Fibroblast of skin of abdomen (primary cell): ENCODE measurements at places on chromosomes 4 and X.

DNA sequence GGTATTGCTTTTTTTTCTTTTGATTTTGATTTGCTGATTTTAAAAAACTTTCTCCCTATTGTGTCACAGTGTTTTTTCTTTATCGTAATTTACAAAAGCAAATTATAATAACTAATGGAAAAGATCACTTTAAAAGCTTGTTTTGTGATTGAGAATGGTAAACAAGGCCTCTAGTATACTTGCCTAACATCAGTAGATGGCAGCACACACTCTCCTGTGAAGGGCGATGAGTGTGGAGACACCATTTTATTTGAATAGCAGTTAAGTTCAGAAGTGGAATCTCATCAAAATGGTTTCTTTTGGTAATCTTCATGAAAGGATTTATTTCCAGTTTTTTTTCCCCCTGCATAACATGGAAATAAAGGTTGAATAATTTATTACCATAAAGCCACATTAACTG, 72.3 kb downstream of the PAK3 start:
- peak; percentile 2 for DNase-seq

- peak; percentile 46 for DNase-seq
Measured at GRCh38 chrX:69142788-69143469, 22.3 kb downstream of the PJA1 start.

DNA sequence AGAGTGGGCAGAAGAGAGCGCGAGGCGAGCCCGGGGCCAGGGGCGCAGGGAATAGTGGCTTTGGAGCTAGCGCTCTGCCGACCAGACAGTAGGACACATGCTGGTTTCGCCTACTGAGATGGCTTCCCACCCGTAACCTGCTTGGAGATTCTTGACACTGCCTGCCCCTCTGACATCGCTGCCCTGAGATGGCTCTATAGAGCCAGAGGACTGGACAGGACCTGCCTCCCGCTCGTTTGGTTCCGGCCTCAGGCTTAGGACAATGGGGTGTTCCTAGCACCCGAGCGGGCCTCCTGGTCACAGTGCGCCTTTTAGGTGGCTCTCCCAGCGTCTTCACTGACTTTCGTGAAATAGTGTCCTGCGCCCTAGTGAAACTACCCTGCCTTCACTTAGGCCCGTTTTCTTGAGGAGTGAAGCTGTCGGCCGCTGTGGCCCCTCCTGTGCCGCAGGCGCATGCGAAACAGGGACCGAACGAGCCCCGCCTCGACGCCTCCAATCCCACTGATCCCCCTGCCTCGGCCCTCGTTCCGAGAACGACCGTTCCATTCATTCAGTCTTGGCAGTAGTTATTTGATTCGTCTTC, 608 bp downstream of the TAF1 start:
- peak; percentile 20 for DNase-seq

GRCh38 chrX:71053217-71053621, 14.9 kb downstream of the SNX12 start:
- no peak for DNase-seq

GRCh38 chr4:10159671-10160070, 43.1 kb upstream of the WDR1 start:
- DNase-seq = no peak

DNA sequence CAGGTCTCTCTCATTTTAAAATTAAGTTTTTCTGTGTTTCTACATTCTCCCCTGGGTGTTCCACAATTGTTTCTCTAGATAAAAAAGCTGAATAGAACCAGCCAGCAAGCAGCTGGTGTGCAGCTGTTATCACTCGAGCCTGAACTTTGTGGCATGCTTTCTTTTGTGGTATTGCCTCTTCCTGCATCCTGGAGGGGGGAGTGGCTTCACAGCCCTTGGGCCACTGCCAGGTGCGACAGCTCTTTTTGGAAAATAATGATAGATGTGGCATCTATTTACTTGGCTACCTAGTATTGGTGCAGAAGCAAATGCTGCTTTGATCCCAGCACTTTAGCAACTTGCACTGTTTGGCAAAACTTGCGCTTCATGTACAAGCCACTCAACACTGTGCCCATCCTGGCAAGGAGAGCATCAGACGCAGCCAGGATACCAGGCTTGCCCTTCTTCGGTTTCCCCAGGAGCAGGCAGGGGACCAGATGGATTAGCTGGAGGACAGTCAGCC, 69.4 kb downstream of the HMGB2 start:
- DNase-seq = peak; percentile 67

GRCh38 chr4:82230306-82230705, 143.5 kb downstream of the HNRNPD start:
- DNase-seq = no peak

DNA sequence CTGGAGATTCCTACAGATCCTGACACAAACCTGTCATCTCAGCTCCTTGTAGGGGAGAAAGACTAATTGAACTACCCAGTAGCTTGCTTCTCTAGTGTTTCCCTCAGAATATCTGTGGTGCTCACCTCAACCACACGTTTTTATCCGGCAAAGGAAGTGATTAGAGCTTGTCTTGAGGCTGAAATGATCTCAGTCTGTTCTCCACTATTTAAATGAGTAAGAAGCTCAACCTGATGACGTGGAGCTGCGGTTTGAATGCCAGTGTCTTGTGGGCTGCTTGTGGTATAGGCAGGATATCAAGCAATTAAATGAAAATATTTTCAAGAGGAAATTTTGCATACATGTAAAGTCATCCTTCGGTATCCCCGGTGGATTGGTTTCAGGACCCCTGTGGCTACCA, 270.2 kb downstream of the TLL1 start:
- DNase-seq = peak; percentile 33

- no peak for DNase-seq
Measured at GRCh38 chr4:109571494-109571893, 11.4 kb downstream of the MCUB start.

- peak; percentile 10 for DNase-seq
Measured at GRCh38 chrX:14013054-14013453, 16.6 kb downstream of the GEMIN8 start.

GRCh38 chr4:88185906-88186305, 27.5 kb upstream of the ABCG2 start:
- peak; percentile 35 for DNase-seq

DNA sequence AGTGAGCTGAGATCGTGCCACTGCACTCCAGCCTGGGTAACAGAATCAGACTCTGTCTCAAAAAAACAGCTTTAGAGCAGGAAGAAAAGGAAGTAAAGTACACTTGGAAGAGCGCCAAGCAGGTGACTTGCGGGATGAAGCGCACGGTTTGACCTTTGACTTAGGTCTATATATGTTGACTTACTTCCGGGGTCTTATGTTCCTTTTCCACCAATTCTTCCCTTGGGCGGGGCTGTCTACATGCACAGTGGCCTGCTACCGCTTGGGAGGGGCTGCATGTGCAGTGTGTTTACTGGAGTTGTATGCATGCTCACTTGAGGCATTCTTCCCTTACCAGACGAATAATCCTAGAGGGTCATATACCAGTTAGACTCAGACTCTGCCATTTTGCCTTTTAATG, 108.6 kb downstream of the APOOL start:
- no peak for DNase-seq

DNA sequence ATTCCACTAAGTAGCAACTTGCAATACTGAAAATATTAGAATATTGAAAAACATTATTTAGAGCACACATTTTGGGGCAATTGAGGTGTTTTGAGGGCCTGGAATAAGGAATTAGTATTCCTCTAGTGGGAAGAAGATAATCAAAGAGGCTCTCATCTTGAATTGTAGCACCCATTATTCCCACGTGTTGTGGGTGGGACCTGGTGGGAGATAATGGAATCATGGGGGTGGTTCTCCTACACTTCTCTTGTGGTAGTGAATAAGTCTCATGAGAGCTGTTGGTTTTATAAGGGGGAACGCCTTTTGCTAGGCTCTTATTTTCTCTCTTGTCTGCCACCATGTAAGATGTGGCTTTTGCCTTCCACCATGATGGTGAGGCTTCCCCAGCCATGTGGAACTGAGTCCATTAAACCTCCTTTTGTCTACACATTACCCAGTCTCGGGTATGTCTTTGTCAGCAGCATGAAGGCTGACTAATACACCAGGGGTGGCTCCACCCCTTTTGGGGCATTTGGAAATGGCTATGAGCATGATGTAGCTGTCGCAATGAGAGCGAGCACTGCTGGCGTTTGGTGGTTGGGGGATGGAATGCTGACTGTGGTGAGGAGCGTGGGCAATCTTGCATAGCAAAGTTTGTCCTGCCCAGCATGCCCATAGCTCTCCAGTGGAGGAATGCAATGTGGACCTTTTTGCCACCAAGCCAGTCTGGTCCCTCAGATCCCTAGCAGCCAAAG, 308.2 kb downstream of the FRMPD4 start:
- DNase-seq = peak; percentile 39

DNA sequence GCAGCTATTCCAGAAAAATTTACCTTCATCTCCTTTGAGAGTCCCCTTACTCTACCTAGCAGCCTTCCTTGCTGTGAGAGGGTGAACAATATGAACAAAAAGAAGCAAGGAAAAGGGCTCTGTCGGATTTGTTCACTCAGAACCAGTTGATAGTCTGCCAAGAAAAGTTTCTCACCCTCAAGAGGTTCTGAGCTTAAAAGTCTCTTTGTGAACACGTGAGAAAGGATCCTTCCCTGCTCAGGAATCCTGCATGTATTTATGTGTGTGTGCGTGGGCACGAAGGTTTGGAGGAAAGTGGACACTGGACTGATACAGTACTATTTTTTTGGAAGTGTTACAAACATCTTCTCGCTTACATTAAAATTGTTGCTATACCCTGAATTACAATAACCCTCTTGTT, 178.6 kb upstream of the JADE1 start:
- no peak for DNase-seq

DNA sequence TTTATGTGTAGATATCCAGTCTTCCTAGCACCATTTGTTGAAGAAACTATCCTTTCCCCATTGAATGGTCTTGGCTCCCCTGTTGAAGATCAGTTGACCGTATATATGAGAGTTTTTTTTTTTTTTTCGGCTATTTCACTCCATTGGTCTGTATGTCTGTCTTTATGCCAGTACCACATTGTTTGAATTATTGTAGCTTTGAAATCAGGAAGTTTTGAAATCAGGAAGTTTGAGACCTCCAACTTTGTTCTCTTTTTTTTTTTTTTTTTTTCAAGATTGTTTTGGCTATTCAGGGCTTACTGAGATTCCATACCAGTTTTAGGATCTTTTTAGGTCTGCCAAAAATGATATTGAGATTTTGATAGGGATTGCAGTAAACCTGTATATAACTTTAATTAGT, 4.3 kb upstream of the SCD5 start:
- no peak for DNase-seq

DNA sequence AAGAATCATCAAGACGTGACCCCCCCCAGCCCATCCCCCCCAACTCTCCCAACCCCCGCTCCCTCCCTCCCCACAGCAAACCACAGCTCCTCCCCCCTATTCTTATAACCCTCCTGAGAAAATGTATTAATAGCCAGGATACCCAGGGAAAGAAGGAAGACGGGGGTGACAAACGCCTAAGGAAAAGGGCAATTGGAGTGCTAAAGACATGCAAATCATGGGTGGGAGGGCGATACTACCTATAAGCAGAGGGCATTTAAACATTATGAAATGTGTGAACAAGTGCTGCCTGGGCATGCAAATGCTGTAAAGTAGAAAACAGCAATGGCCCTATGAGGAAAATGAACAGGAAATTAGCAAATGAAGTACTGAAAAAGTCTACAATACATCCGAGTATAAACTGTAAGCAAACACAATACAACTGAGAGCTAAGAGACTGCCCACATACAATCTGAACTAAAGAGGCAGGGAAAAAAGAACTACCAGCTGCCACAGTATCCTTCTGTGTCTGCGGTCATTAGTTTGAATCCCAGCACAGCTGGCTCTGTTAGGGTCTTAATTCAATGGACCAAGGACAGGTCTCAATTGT, 2.4 kb downstream of the CXXC4 start:
- peak; percentile 10 for DNase-seq

DNA sequence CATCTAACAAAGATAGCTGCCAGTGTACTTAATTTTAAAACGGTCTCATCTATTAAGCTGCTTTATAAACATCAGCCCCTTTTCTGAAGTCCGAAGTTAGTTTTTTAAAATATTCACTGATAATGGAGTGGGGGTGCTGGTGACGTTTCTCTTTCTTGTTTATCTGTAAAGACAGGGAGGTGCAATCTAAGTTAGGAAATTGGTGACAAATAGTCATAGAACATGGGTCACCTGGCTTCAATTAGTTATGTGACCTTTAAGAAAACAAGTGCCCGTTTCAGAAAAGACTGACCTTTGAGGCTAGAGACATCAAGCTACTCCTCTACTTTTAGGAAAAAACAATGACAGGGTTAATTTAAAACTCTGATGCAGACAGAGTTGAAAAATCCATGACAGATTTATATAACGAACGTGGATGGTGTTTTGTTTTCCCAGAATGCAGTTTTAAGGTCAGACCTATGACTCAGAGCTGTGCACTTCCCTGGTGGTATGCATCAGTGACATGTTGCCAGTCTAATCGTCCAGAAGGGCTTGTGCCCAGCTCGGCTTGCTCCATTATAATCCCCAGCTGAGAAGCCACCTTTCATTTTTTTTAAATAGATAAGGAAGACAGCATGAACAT, 38.2 kb downstream of the FHL1 start:
- peak; percentile 37 for DNase-seq

DNA sequence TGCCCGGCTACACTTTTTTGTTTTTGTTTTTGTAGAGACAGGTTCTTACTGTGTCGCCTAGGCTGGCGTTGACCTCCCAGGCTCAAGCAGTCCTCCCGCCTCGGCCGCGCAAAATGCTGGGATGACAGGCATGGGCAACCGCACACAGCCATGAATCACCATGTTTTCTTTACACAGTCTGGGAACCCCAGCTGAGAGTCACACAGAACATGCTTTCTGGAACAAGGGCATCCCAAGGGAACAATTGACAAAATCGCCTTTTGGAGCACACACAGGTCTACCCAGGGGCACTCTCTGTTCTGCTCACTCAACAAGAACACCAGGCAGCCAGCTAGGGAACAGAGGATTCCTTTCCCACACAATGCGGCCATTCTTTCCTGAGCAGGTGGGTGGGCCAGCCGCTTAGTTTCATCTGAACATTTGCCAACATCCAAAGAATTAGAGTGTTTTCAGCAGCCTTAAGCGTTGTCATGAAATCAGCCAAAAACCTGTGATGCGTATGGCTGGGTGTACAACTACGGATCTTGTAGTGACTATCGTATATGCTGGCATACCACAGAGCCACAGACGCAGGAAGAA, 15.7 kb downstream of the PRKX start:
- peak; percentile 66 for DNase-seq

- DNase-seq = no peak
Measured at GRCh38 chrX:44906542-44906941, 33.6 kb downstream of the KDM6A start.

DNA sequence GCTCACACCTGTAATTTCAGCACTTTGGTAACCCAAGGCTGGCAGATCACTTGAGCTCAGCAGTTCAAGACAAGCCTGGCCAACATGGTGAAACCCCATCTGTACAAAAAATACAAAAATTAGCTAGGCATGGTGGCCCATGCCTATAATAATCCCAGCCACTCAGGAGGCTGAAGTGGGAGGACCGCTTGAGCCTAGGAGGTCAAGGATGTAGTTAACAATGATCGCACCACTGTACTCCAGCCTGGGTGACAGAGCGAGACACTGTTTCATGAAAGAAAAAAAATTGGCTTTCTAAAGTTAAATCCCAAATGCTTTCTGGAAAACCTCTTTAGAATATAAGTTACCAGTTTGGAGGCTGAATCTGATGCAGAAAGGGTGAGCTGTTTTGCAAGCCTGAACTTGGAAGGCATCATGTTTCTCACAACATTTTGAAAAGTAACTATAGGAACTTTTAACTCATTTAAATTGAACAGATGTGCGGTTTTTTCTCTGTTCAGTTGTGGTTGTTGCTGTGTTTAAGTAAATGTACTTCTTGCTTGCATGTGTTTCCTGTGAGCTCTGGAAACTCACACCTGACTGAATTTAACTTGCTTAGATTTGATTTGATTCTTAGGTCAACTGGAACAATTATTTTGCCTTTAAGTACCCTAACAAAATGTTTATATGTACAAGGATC, 39.8 kb upstream of the TMEM131L start:
- peak; percentile 26 for DNase-seq
